ENCODE measurements at places on chromosomes 3 and 15.

DNA sequence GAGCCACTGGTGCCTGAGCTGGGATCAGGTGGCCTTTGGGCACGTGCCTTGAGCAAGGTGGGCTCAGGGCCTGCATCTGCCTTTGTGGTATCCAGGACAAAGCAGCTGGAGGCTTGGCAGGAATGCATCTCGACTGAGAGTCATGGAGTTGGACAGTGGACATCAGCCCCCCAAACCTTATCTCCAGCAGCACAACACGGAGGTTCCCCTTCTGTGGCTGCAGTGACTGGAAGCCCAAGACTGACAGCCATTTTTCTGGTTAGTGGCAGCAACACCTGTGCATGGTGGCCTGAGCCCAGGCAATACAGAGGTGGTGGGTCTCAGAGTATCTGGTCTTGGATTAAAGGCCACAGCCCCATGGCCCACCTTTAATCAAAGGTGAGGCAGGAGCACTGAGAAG, 27.8 kb upstream of the TSEN2 start:
- no peaks in the 10 kb centered on the region for H3K4me1 ChIP-seq
- no peaks in the 10 kb centered on the region for H3K27me3 ChIP-seq
- no peak overlapping the region for H3K4me3 ChIP-seq

GRCh38 chr3:46866032-46866595, 2.9 kb upstream of the MYL3 start:
- DNase-seq = no peak
- no peaks in the 10 kb centered on the region for H3K36me3 ChIP-seq
- peaks cover 2% of the 10 kb centered on the region for H3K27me3 ChIP-seq
- H3K4me3 ChIP-seq = no peak overlapping the region

DNA sequence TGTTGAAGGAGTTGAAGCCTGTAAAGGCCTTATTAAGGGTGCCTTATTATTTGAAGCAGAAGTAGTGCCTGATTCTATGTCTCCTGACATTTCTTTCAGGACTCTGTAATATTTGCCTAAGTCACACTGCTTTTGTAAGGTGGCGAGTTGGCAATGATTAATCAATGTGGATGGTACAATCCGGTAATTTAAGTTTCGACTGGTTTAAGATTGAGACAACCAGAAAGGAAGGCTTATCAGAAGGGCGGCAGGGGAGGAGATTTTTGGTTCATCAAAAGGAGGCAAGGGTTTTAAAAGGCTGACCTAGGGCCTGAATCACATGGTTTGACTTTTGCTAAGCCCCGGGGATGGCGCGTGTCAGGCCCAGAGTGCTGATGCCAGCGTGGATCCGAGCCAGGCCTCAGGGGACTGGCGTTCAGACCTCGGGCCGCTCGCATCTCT, 830 bp upstream of the RNF13 start:
- no peak for DNase-seq
- no peak overlapping the region for H3K27ac ChIP-seq
- peak overlapping the region; percentile 88 for H3K4me3 ChIP-seq

GRCh38 chr3:101464235-101464634, 48.8 kb downstream of the SENP7 start:
- H3K27ac ChIP-seq = no peak overlapping the region
- H3K36me3 ChIP-seq = 0 out of 2 replicates have a peak, but pooled peaks cover 2% of the 10 kb centered on the region
- no peaks in the 10 kb centered on the region for H3K27me3 ChIP-seq

DNA sequence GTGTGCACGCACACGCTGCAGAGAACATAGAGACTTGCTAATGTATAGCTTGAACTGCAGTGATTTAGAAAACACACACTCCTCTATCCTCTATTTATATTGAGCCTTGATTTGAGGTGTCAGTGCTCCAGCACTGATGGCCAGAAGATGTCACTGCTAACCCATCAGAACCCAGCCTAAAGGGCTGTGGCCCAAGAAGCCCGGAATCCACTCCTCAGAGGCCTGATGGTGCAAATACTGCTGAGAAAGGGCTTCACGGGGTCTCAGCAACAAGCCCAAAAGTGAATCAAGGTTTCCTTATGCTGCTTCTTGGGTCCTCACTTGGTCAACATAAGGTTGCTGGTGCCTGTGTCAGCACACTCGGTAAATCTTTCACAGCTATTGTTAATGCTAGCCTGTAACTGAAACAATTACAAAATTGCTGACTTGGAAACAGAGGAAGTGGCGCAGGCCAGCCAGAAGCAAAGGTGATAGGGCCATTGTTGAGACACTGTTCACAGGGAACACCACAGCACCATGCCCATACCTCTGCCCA, 60.3 kb downstream of the HEG1 start:
- H3K4me3 ChIP-seq = no peak overlapping the region
- DNase-seq = peak; percentile 29
